ENCODE measurements at places on chromosomes 11 and 22.

DNA sequence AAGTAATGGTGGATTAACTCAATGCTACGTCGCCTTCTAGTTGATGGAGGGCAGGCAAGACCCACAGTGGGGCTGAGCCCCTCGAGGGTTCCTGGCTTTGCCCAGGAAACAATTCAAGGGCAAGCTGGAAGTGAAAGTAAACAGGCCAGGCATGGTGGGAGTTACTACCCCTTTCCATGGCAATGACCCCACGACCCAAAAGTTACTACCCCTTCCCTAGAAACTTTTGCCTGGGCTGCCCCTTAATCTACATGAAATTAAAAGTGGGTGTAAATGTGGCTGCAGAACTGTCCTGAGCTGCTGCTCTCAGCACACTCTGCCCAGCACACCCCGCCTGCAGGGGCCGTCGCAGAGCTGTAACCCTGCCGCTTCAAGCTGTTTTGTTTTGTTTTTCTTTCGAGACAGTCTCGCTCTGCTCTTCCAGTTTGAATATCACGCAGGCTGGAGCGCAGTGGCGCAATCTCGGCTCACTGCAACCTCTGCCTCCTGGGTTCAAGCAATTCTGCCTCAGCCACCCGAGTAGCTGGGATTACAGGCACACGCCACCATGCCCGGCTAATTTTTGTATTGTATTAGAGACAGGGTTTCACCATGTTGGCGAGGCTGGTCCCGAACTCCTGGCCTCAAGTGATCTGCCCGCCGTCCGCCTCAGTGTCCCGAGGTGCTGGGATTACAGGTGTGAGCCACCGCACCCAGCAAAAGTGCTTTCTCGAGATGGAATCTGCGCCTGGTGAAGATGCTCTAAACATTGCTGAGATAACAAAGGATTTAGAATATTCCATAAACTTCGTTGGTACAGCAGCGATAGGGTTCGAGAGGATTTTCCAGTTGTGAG is 5.9 kb upstream of the RNH1 start:
- no peak for DNase-seq

DNA sequence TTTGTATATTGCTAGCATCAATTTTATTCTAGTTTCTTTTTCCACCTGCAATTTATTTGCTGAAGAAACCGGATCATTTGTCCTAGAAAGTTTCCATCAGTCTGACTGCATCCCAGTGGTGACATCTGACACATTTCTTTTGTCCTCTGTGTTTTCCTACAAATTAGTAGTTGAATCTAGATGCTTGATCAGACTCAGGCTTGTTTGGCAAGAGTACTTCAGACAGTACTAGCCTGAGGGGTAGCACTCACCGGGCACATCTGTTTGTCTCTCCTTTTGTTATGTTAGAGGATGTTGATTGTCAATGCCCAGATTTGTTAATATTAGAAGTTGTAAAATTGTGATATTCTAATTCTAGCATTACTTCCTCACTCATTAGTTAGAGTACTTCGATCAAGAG is 204.8 kb downstream of the SWAP70 start:
- DNase-seq = peak; percentile 16

- no peak for DNase-seq
Observed at GRCh38 chr22:16965083-16965482, 42.9 kb downstream of the GAB4 start.

- DNase-seq = no peak
Observed at GRCh38 chr11:64854534-64855502, 10.4 kb upstream of the CDC42BPG start.

DNA sequence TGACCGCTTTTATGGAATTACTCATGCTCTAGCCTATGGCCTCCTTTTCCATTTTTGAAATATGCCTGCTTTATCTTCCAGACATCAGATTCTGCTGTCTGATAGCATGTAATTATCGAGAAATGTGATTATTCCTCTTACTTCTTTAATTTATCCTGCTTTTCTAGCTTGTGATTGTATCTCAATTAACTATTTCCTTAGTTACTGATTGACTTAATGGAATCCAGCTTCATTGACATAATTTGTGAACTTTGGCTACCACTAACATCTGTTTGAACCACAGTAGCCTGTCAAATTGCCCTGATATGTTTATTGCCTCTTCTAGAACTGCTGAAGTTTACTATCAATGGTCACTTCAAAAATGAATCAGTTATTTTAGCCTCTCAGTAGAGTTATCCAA is 25.5 kb upstream of the PDE3B start:
- DNase-seq = no peak

DNA sequence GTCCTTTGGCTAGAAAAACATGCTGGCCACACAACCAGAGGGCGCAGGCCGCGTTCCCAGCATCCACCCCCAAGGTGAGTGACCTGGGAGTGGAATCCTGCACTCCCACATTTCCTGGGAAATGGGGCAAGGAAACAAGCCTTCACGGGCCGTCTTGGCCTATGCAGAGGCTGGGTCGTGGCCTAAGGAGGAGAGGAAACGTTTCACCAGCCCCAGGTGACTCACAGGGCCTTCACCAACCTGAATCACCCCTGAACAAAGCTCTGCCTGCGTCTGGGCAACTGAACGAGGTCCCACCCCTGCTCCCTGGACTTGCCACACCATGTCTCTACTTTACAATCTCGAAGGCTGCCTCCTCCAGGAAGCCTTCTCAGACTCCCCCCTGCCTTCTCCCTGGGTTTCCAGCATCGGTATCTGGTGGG is 13.2 kb downstream of the MYH9 start:
- DNase-seq = no peak

DNA sequence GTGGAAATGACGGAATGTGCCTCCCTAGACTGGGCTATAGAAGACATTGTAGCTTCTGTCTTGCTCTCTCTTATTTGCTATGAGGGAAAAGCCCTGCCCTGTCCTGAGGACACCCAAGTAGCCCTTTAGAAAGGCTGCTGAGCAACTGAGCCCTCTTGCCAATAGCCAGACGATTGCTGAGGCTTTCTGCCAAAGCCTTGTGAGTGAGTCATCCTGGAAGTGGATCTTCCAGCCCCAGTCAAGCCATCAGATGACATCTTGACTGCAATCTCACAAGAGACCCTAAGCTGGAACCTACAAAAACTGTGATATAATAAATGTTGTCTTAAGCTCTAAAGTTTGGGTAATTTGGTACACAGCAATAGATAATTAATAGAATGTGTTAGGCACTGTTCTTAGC is 3.9 kb upstream of the TRAF6 start:
- DNase-seq = no peak

DNA sequence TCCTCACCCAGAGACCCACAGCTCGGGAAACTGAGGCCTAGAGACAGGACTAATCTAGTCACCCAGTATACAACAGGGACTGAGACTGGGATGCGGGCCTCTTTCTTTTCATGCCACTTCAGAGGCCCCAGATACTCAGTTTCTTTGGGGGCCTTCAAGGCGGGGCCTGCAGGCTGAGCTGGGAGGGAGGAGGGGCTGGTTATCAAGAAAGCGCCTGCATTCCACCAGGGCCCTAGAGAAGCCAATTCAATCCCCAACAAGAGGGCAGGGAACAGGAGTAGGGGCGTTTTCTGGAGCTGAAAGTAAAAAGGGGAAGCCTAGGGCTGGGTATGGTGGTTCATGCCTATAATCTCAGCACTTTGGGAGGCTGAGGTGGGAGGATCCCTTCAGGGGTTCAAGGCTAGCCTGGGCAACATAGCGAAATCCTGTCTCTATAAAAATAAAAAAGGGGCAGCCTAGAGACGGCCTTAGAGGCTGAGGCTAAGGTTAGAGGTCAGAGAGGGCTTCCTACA is 1.6 kb downstream of the ATG2A start:
- no peak for DNase-seq

DNA sequence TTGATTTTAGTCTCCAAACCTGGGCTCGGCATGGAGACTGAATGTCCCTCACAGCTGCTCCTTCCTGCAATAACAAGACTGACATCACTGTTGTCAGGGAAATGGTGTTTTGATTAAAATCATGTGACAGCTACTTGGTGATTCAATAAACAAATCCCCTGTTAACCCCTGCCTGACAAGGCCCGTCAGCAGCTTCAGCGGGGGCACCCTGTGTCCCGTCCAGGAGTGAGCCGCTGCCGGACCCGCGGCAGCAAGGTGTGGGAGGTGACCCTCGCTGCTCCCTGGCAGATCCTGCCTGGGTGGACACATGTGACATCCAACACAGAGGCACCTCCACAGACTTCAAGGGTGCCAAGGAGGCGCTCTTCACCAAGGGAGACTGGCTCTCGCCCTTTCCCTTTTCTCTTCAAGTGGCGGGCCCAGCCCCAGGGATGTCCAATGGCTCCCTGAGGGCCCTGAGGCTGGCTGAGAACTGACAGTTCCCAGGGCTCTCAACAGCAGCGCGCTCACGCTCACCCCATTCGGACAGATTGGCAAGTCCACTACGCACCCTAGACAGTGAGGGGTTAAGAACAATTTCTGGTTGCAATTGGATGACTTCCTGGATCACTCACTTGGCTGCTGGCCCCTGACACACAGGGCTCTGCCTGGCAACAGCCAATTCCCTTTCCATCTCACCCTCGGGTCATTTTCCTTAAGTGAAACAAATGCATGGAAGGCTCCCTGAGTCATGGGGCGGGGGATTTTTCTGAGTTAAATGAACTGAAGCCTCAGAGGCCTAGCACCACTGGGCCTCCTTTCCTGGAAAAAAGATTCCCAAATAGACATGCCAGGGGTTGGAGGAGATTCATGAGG is 30.7 kb downstream of the PPP2R1B start:
- peak; percentile 88 for DNase-seq
